ENCODE measurements at places on chromosomes 2 and 18. TPM values are rescaled to one million over a fixed set of nuclear protein-coding genes. Genes with fewer than 3 reads are reported as not detected.

Gene CHN1
- 17.3 TPM for total RNA-seq

Gene UGT1A3
- total RNA-seq = not detected

Gene HOXD13
- not detected for total RNA-seq

- no peak for DNase-seq
Measured at GRCh38 chr2:147740211-147740927, 104.5 kb upstream of the ACVR2A start.
